ENCODE measurements at places on chromosomes 5 and 9.

DNA sequence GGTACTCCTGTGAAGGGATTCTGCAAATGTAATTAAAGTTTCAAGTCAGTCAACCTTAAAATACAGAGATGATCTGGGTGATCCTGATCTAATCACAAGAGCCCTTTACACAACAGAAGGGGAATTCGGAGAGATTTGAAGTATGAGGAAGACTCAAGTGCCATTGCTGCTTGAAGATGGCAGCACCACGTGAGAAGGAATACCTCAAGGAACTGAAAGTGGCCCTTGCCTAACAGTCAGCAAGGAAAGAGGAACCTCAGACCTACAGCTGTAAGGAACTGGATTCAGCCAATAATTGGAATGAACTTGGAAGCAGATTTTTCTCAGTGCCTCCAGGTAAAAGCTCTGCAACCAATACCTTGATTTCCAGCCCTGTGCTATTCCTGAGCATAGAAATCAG lies 87.4 kb downstream of the THBS4 start:
- no peak for DNase-seq

- DNase-seq = no peak
These were observed 54.6 kb downstream of the ALG2 start for GRCh38 chr9:99167119-99167518.

DNA sequence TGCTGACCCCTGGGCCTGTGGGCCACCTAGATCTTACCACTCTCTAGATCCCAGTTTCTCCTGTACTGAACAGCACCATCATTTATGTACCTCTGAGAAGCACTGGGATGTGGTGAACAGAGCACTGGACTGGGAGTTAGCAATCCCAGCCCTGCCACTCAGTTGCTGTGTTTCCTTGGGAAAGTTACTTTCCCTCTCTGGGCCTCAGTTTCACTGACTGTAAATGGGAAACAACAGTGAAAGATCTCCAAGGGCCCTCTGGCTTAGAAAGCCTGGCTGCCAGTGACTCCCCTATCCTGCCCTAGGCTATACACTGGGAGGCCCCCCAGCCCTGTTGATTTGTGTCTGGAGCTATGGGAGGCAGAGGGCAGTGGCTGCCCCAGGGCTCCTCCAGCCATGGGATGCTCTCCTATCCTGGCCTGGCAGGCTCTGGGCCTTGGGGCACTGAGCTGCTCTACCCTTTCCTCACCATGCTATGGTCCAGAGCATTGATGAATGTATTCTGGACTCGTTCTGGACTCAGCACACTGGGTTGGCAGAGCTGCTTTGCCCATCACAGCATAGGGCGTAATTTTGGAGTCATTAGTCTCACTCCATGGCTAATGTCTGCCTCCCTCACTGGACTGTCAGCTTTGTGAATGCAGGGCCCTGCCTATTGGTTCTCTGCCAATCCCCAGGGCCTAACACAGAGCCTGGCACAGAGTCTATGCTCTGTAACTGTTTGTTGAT lies 99.3 kb downstream of the RGS3 start:
- DNase-seq = no peak

GRCh38 chr5:60402161-60402785 lies 297.7 kb downstream of the DEPDC1B start:
- DNase-seq = no peak

- DNase-seq = no peak
These were observed 28.5 kb downstream of the AMBP start for GRCh38 chr9:114049441-114050225.

DNA sequence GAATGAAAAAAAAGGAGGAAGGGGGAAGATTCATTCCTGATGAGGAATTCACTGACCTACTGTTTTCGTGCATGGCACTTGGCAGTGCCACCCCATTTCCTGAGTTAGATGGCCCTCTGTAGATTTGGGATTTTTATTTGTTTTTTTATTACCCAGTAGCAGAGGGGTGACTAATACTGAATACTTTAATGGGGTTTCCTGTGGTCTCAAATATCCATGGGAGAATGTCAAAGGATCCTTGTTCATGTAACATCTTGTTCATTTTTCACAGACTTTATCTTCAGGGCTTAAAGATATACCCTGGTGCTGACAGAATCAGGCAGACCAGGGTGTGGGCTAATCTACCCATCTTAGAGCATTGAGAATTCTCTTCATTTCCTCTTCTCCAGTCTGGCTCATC lies 93.0 kb downstream of the MAMDC2 start:
- DNase-seq = no peak
